ENCODE measurements at places on chromosomes 6 and 20.

DNA sequence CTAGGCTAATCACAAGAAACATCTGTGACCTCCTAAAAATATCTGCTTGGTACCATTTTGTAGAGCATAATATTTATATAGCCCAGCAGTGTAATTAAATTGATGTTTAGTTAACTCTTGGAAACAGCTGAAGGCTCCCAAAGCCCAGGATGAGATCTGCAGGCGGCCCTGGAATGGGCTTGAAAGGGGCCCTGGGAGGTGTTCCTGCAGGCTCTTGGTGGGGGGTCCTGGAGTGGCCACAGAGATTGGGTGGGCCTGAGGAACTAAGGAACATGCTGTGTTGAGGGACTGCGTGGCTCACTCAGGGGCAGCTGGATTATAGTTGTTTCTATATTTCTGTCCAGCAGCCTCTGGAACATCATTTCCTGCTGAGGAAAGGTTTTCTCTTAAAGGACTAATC lies 9.2 kb downstream of the SCP2D1 start:
- no peak for DNase-seq

GRCh38 chr6:113909224-113909856 lies 52.2 kb downstream of the MARCKS start:
- peak; percentile 59 for DNase-seq

GRCh38 chr6:136762022-136762975 lies 30.0 kb downstream of the MAP3K5 start:
- no peak for DNase-seq

GRCh38 chr20:47818466-47818865 lies 33.2 kb upstream of the SULF2 start:
- DNase-seq: no peak

GRCh38 chr6:43180058-43180457 lies 1.9 kb upstream of the CUL9 start:
- DNase-seq: no peak

- DNase-seq: no peak
Measured at GRCh38 chr6:133805876-133806275, 83.0 kb upstream of the TCF21 start.

GRCh38 chr6:39752835-39753724 lies 27.9 kb upstream of the KIF6 start:
- no peak for DNase-seq

GRCh38 chr20:46458866-46459750 lies 52.7 kb upstream of the ELMO2 start:
- no peak for DNase-seq

DNA sequence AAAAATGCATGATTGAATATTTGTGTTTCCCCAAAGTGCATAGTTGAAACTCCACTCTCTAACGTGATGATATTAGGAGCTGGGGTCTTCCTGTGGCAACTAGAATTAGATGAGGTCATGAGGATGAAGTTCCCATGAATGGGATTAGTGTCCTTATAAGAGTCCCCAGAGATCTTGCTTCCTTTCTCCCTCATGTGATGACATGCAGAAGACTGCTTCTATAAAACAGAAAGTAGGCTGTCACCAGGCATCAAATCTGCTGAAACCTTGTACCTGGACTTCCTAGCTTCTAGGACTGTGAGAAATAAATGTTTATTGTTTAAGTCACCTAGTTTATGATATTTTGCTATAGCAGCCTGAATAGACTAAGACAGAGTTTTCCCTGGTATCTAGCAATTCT lies 586.5 kb upstream of the EPHA7 start:
- no peak for DNase-seq

DNA sequence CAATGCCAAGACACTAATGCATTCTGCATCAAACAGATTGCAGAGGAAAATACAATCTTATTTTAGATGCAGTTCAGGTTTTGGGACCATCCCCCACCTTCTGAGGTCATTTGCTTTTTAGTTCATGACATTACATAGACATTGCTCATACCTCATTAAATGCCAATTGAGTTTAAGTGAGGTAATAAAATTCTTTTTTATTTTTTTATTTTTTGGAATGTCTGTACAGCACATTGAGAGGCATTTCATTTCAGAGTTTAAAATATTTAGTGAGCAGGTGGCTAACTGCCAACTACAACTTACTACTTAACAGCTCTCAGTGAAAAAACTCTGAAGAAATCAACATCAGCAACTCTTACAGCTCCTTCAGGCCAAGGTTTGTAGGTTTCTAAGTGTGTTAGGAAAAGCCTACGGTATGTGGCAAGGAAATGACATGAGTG lies 482.2 kb upstream of the RNF217 start:
- no peak for DNase-seq

DNA sequence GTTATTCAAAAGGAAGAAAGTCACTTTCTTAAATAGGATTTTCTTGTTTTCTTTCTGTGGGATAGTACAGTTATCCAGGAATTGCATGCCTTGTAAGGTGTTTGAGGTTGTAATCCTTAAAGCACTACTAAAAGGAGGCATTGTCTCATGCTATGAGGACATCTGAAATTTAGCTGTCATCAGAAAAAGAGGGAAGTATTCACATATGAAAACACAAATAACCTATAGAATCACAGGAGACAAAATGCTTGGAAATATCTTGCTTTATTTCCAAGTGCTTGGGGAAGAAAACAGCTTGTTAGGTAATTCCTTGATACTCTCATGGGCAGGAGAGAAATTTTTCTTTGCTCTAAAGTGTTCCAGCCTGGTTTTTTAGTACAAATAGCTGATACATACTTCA lies 40.1 kb downstream of the HECA start:
- DNase-seq: no peak

DNA sequence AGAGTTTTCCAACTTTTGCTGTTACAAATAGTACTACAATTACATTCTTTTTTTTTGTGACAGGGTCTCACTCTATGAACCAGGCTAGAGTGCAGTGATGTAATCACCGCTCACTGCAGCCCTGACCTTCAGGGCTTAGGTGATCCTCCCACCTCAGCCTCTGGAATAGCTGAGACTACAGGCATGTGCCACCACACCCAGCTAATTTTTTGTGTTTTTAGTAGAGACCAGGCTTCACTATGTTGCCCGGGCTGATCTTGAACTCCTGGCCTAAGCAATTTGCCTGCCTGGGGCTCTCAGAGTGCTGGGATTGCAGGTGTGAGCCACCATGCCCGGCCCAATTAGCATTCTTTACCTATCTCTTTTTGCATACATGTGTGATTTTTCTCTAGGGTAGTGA lies 12.5 kb downstream of the ATRN start:
- DNase-seq: no peak

DNA sequence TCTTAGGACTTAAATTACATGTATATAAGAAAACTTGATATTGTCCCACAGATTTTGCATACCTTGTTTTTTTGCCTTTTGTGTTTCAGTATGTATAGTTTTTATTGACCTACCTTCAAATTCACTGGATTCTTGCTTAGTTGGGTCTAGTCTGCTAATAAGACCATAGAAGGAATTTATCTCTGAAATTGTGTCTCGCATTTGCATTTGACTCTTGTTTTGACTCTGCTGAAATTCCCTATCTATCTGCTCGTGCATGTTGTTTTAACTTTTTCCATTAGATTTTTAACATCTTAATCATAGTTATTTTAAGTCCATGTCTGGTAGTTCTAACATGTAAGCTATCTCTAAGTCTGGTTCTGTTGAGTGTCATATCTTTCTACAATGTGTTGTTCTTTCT lies 163.9 kb downstream of the SCP2D1 start:
- DNase-seq: no peak

DNA sequence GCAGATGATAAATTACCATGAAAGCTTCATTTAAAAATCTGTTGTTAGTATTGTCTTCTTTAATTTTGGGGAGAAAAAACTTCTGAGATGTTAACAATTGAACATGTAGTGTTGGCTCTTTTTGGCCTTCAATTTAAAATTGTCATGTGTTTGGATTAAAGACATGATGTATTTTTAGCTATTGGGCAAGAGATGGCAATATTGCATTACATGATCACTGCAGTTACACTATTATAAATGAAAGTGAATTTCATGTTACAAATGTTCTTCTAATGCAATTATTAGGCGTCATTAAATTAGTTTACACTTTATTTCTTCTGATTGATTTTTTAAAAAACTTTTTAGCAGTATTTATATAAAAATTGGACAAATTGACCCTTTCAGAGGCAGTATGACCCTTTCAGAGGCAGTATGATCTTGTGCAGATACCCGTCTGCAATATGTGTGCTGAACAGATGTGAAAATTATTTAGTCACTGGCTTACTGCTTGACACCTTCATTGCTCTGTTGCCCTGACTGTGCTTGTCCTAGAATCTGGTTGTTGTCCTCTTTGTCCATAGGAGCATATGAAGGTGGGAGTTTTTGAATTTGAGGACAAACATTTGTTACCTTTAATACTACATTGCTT lies 25.8 kb downstream of the CDKAL1 start:
- no peak for DNase-seq

DNA sequence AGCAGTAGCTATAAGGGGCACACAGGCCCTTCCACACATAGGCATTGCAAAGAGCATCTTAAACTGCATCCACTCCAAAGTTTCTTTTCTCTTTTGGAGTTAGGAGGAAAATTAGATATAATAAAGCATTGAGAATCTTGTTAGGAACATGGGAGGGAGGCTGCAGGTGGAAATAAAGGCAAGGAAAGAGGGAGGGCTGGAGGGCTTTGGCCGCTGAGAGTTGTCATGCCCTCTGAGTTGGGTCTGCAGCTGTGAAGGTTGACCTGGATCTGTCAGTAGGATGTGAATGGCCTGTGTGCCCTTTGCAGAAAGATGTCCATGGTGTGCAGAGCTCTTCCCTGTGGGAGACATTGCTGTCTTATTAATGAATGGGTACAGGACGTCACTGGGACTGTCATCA lies 134.0 kb downstream of the FNDC1 start:
- no peak for DNase-seq

GRCh38 chr6:24188578-24189080 lies 62.6 kb downstream of the NRSN1 start:
- DNase-seq: no peak

GRCh38 chr20:52616629-52617028 lies 355.5 kb upstream of the TSHZ2 start:
- no peak for DNase-seq

- no peak for DNase-seq
Measured at GRCh38 chr6:15970517-15970916, 158.4 kb upstream of the MYLIP start.

GRCh38 chr6:109788687-109789086 lies 97.6 kb downstream of the FIG4 start:
- no peak for DNase-seq

DNA sequence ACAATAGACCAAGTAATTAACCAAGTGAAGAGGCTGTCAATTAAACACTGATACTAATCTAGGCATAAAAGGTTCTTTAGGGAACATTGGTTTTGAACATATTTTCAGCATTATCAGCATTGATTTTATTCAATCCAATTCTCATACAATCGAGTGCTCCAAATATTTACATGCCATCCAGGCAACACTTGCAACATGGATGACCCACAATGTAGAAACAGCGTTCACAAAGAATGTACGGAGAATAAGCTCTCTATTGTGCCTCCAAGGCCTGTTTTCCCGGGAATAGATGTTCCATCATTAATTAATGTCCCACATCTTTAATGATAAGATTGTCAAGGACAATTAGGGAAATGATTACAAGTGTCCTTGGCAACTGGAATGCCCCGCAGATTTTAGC lies 117.4 kb downstream of the RFX6 start:
- no peak for DNase-seq

GRCh38 chr6:132471787-132472186 lies 41.1 kb downstream of the STX7 start:
- no peak for DNase-seq

- DNase-seq: no peak
Measured at GRCh38 chr20:20079102-20079784, 26.9 kb downstream of the CFAP61 start.

GRCh38 chr6:150229436-150230163 lies 86.8 kb downstream of the PPP1R14C start:
- DNase-seq: no peak

GRCh38 chr6:132977413-132977812 lies 163.0 kb downstream of the RPS12 start:
- no peak for DNase-seq

DNA sequence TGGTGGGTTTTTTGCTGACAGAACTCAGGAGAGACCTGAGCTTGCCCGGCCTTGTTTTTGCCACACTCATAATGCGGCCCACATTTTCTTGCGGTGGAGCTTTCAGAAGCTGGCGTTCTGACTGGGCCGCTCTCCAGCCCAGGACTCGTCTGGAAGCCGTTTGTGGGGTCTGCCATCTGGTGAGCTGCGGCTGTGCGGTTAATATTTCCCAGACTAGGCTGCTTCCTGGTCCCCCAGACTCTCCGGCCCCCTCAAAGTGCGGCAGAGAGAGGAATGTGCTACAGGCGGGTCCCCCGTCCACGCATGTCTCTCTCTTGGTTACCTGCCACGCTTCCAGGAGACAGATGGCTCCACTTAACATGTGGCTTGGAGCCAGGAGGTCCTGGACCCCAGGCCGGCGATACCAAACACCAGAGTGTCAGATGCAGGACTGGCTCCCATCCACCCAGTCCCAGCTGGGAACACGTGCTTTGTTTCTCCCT lies 128.9 kb upstream of the PMEPA1 start:
- DNase-seq: no peak

DNA sequence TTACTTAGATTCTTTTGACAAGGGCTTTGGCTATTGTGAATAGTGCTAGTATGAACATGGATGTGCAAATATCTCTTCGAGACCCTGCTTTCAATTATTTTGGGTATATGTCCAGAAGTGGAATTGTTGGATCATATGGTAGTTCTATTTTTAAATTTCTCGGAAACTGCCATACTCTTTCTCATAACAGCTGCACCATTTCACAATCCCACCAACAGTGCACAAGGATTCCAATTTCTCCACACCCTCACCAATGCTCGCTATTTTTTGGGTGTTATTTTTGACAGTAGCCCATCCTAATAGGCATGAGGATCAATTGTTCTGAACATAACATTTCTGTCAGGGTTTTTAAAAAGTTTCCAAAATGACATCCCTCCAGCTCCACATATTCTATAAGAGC lies 69.2 kb upstream of the ESR1 start:
- no peak for DNase-seq

All from CD4-positive, alpha-beta T cell treated with Interleukin-15 for 4 hours (primary cell).